Brain pericyte (primary cell): ENCODE measurements at places on chromosomes 2 and 18.

- no peak for DNase-seq
These were observed 38.0 kb downstream of the CMPK2 start for GRCh38 chr2:6827566-6828298.

DNA sequence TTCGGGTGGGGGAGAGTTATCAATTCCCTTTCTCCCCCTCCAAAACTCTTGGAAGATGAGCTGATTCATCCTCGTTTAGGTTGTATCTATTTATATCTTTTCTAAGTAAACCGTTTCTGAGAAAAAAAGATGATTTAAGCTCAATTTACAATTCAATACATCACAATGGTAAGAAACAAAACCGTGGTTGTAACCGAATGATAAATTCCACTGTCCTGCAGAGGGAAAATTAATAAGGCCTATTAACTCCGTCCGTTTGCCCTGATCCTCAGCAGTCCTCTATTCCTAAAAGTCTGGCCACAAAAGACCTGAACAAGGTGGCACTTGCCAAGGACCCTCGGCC, 286.2 kb downstream of the TCF4 start:
- DNase-seq = no peak

GRCh38 chr2:56590611-56591010, 406.8 kb downstream of the CCDC85A start:
- DNase-seq = no peak

GRCh38 chr2:49288113-49288705, 133.9 kb upstream of the FSHR start:
- no peak for DNase-seq

GRCh38 chr18:37483984-37484819, 81.4 kb downstream of the CELF4 start:
- DNase-seq = no peak

DNA sequence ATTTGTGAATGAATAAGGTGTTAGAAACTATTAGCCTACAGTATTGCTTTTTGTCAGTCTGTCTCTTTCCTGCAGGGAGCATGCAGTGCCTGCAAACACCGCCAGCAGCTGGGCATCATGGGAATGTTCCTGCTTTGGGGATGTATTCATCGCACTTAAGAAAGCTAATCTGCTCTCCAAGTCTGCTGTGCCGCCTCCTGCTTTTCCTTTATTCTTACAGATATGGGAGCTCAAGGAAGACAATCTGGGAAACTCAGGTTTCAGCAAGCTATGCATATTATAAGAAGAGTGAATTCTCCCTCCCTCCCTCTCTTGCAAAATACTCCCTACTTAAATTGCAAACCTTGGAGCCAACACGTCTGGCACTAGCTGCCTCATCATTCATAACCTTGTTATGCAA, 479.2 kb upstream of the ACVR2A start:
- DNase-seq = no peak

- no peak for DNase-seq
These were observed 978.2 kb downstream of the CPS1 start for GRCh38 chr2:211534632-211535031.

- DNase-seq = peak; percentile 31
These were observed at the start of gene ROCK2 for GRCh38 chr2:11344342-11344955. ROCK2 (minus strand) TSS chr2:11344636; CDS start chr2:11344136, 500 bp downstream.

DNA sequence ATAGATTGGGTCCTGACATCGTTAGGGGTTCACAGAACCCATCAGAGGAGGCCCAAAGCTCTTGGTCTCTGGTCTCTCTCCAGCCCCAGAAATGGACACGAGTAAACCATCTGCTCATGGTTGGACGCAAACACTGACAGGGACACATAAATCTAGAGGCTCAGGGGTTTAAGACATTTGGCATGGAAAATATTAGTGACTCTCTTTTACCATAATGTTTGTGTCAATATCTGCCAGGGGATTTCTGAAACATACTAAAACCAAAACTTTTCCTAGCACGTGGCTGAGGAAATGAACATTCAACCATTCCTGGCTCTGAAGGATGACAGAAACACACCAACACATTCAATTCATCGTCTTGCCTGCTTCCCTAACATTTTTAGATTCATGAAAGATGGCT, 226.2 kb downstream of the SP3 start:
- no peak for DNase-seq

GRCh38 chr18:63971320-63972001, 1.6 kb downstream of the SERPINB8 start:
- no peak for DNase-seq

DNA sequence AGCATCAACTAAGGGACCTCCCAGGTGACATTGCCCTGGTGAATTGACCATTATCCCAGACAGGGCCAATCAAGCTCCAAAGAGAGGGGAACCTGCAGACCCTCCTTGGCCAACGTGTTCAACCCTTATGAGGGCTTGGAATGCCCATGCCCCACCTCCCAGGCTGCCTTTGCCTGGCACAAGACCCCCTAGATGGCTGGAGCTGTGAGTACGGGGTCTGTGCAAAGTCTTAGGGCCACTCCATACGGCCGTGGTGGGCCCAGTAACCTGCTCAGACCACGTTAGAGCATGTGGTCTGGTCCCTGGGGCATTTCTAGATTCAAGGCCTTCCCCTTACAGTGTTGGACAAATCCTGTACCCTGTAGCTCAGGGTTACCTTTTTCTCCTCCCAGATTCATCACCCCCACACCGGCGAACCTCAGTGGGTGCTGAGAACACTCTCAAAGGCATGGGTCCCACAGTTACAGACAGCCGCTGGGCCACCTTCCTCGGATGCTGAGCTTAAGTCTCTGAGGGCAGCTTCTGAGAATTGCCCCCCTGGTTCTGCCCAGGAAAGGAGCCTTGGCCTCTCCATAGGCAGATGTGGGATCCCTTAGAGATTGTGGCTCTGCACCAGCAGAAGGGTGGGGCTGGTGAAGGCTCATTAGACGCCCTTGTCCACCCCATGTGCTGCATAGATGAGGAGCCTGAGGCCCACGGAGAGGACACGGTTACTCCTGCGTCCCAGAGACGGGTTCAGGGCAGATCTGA, 18.3 kb upstream of the KCNK3 start:
- DNase-seq = no peak
